ENCODE measurements at places on chromosomes 4 and X.

GRCh38 chrX:137425986-137426385, 139.9 kb upstream of the ZIC3 start:
- no peak for DNase-seq

GRCh38 chr4:151582098-151582497, 173.1 kb downstream of the FHIP1A start:
- DNase-seq = no peak

- no peak for DNase-seq
Observed at GRCh38 chr4:83010111-83010521, 507 bp downstream of the LIN54 start.

GRCh38 chr4:3711183-3712111, 54.7 kb upstream of the ADRA2C start:
- DNase-seq = no peak

DNA sequence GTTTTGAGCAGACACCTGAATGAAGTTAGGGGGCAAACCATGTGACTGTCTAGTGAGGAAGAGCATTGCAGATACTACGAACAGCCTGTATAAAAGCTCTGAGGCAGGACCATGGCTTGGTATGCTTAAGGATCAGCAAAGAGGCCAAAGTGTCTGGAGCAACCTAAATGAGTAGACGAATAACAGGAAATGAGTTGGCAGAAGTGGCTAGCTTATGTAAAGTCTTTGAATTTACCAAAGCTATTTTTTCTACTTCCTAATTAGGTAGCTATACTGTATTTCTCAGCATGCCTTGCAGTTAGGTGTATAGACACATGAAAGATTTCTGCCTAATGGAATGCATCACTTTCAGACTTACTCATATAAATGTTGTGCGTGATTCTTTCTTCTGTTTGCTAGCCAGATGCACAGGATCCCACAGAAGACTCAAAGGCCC, 9.3 kb upstream of the GPRIN3 start:
- no peak for DNase-seq

DNA sequence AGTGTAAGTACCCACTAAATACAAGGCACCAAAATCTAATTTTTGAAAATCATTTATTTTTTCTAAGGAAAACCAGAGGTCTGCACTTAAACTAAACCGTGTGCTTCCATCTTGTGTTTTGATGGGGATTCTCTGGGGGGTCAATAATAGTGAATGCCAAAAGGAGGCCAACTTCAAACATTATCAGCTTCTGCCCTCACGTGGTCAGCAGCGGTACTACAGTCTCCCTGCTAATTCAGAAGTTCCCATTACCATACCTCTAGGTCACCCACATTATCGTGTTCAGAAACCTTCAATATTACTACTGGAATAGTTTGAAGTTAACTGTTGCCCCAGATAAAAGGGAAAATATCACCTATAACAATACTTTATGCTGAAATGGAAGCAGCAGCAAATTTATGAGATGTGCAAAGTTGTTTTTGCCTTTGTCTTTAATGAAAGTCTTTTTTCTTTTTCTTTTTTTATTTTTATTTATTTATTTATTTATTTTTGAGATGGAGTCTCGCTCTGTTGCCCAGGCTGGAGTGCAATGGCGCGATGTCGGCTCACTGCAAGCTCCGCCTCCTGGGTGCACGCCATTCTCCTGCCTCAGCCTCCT, 17.3 kb downstream of the CTPS2 start:
- DNase-seq = no peak

DNA sequence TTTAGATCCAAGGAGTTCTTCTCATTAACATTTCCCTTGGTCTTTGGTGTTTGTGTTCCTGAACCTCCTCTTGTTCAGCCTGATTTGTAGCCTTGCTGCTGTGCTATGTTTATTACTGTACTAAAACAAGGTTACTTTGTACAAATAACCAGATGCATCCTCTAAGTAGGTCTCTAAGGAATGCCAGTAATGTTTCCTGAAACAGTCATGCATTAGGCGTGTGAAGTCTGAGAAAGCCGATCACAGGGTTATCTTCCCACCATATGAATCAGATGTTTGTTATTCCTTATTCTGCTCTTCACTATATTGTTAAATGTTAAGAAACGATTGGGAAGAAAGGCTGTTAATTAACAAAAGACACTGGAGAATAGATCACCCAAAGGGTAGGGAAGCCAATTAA, 66.9 kb downstream of the GALNTL6 start:
- no peak for DNase-seq

- DNase-seq = no peak
Observed at GRCh38 chr4:80608281-80608980, 272.9 kb downstream of the CFAP299 start.

GRCh38 chr4:150976478-150977118, 38.5 kb downstream of the LRBA start:
- DNase-seq = no peak

- DNase-seq = no peak
Observed at GRCh38 chr4:20297261-20297660, 45.6 kb downstream of the SLIT2 start.

DNA sequence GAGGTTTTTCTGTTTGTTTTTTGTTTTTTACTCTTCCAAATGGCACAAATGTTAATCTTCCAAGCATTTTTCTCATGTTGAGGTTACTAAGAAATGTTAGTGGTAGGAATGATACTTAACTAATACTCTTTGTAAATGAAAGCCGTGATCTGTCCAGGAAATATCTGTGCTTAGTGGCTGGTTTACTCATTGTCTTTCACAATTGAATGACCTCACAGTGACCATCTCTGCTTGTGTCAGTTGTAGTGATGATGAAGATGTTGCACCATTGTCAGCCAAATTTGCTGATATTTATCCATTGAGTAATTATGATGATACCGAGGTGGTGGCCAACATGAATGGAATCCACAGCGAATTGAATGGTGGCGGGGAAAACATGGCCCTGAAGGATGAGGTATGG, 93.5 kb downstream of the TNIP2 start:
- DNase-seq = no peak

DNA sequence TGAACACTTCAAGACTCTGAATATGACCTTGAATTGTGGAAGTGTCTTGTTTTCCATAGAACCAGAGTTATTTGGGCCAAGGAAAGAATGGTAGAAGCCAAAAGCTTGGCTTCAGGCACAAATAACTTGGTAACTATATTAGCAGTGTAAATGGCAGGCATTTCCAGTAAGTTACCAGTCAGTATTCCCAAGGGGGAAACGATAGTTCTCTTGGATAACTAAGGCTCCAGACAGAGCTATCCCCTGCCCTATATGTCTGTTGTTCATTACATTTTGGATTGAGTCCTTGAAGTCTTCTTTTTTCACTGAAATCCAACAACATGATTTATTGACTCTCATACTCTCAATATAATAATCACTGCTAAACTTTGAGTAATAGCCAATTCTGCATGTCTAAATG, 364.1 kb downstream of the MAGEB5 start:
- no peak for DNase-seq

DNA sequence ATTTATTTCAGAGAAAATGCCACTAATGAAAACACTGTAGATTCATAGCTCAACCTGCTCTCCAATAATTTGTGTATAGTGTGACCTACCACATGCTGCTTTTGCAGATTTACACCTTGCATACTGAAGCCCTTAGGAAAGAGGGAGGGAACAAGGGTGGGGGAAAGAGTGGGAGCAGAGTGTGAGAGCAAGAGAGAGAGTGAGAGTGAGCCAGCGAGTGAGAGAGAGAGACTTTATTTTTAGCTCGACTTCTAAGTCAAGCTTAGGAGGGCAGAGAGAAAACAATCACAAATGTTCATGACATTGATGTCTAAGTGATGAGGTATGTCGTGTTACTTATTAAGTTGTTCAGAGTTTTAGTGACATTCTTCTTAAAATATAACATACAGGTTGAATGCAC, 112.5 kb upstream of the HAND2 start:
- no peak for DNase-seq

- no peak for DNase-seq
Observed at GRCh38 chrX:67673741-67674274, 130.0 kb downstream of the AR start.

- no peak for DNase-seq
Observed at GRCh38 chr4:24791043-24791442, 4.3 kb upstream of the SOD3 start.

DNA sequence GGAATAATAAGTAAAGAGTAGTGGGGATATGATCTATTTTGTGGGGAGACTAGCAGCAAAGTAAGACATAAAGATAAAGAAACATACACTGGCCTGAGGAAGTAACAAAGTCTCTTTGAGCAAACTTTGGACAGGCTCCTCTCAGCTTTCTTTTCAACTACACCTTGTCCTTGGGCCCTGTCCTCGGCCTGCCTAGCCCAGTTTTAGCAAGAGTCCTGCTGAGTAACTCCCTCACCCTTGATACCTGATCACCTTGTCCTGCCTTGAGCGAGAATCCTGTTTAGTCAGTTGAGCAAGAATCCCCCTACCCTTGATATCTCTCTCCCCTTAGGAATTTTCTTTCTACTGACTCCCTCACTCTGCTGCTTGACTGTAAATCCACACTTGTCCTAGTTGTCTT, 11.5 kb downstream of the HNRNPH2 start:
- DNase-seq = no peak

GRCh38 chrX:150771116-150771515, 77.9 kb downstream of the MTMR1 start:
- no peak for DNase-seq

- DNase-seq = no peak
Observed at GRCh38 chr4:158630893-158631292, 40.8 kb downstream of the C4orf46 start.

DNA sequence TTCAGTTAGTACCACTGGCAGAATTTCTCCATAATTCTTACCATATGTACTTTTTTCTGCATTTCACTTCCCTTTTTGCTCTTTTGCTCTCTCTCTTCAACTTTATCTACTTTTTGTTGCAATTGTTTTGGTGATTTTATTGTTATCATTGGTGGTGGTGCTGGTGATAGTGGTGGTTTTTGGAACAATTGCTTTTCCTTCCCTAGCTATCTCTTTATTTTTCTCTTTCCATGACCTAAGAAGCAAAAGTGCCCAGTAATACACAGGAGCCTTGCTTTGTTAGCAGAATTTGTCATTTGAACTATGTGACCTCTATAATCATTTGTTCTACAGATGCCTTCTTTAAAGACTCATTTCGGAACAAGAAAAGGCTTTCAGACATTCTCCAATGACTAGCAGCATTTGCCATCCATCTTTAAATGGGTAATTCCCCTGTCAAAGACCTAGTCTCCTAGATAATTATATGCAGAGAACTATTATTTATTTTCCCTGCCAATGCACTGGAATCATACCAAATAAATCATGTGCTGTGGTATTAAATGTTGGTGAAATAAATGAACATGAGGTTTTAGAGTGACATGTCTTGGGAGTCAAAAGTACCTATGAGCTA, 154.5 kb downstream of the GASK1B start:
- DNase-seq = no peak

DNA sequence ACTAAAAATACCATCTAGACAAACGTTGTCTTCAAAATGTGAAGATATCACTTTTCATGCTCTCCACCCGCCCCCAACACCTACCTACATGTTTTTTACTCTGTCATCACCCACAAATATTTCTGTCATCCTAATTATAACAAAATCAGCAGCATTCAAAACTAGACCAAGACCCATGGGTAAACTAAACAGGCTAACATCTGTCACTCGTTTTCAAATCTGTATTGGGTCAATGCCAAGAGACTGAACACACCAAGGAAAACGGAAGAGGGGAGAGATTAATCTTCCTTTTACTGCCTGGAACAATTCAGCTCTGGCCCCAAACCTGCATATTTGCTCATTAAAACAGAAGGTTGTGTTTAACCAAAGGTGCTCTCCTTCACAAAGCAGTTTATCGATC, 17.5 kb downstream of the FAM184B start:
- no peak for DNase-seq

GRCh38 chr4:12844141-12844540, 640.0 kb downstream of the RAB28 start:
- DNase-seq = no peak

DNA sequence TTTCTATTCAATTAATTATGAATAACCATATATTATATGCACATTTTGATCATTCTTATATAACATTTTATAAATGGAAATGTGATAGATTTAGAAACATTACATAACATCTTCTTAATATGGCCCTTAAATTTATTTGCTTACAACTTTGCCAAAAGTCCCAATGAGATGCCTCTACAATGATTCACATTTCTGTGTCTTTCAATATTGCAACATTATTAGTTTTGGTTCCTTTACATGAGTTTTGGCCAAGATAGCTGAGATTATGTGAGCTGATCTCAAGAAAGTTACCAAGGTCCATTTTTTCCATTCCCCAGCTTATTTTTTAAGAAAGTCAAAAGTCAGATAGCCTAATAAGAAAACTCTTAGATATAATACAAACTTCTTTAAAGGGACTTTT, 361.2 kb downstream of the PCDH7 start:
- DNase-seq = no peak

- no peak for DNase-seq
Observed at GRCh38 chrX:125507119-125507518, 187.4 kb downstream of the TEX13C start.

DNA sequence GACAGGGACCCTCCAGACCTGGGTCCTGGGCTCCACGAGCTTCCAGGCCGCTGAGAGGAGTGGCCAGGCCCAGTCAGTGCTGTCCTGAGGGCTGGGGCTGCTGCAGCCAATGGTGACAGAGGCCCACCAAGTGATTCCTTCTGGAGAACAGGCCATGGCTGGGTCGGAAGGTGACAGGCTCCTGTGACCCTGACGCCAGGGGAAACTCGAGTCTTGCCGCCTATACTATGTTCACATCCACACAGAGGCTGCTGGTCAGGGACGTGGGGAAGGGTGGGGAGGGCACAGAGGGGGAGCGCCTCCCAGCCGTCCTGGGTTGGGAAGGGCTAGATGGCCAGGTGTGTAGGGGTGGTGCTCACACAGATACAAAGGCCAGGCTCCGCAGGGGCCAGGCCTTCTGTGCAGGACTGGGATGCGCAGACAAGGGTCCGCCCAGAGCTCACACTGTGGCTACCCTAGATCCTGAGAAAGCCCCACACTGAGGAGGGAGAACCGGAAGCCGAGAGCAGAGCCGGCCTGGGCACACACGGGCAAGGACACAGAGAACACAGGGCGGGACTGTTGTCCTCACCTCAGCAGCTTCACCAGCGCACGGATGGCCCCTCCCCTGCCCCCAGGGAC, 81.4 kb downstream of the HTRA3 start:
- no peak for DNase-seq

- DNase-seq = no peak
Observed at GRCh38 chr4:78691334-78691754, 84.8 kb upstream of the BMP2K start.

- DNase-seq = no peak
Observed at GRCh38 chr4:21801661-21802385, 146.7 kb downstream of the KCNIP4 start.

GRCh38 chr4:13980317-13981310, 353.1 kb upstream of the BOD1L1 start:
- no peak for DNase-seq

DNA sequence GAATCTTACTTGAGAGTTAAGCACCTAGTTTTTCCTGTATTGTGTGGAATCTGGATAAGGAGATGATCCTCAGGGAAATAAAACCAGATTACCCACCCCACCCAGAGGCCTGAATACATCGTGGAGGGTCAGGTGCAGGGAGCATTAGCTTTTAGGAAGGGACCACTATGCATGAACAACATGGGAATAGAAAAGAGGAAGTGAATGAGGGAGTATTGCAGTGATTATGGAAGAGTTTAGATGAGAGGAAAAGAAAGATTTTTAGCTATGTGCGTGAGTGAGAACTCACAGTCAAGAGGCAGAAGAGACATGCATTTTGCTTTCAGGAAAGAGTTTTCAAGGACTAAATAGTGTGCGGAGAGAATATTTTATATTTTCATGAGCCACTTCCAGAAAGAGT, 222.3 kb upstream of the S100G start:
- no peak for DNase-seq

GRCh38 chr4:76752861-76753501, 145.0 kb downstream of the SOWAHB start:
- no peak for DNase-seq

- no peak for DNase-seq
Observed at GRCh38 chrX:139831675-139832456, 101.0 kb downstream of the ATP11C start.

Data from SHP77 (cell line).